Lower leg skin (tissue), 4 donors: ENCODE measurements at places on chromosomes 13 and 19.

GRCh38 chr13:45349438-45349837, 8.5 kb upstream of the TPT1 start:
- no peak for DNase-seq

DNA sequence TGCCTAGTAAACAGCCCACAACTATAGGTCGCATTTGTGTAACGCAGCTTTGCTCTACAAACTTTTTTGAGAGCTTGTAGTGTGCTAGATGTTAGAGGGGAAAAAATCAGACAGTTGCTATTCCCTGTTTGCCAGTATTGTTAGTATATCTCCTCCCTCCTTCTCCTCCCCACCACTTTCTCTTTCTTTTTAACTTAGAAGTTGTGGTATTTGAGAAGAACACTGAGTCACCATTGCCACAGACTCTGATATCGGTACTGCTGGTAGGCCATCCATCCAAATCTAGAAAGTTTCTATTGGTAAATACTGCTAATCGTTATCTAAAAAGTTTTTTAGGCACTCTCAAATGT, 666 bp downstream of the POMP start:
- DNase-seq: no peak

GRCh38 chr13:101053301-101054093, 362.8 kb downstream of the NALCN start:
- no peak for DNase-seq

DNA sequence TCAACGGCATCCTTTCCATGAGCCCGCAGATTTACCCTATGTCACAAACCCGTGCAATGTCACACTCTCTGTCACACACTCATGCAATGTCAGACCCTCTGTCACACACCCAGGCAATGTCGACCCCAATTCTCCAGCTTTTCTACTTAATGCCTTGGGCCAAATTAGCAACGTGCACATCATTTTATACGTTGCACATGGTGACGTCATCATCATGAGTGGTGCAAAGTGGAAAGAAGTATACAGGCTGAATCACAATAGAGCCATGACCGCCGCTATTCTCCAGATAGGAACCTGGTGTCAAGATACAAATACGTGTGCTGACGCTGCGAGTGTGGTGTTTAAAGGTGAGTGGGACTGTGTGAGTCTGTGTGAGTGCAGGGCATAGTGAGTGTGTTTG, 21.7 kb upstream of the ZNF845 start:
- no peak for DNase-seq

DNA sequence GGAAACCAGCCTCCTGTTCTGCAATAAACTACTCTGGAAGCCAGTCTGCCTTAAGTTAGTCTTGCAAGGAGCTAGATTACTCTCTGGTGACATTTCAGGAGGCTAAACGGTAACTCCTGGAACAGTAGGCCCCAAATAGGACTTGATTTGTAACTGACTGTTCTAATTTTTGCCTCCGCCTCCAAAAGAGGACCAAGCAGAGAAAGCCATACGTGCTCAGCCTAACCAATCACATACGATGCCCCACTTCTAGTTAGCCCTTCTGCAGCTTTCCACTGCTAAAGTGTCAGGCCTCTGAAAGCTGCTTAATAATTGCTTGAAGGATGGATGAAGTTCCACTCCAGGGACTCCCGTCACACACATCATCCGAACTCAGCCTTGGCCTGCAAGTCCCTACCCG, 744 bp downstream of the ZNF805 start:
- no peak for DNase-seq

- no peak for DNase-seq
These were observed at the start of gene ICAM4 for GRCh38 chr19:10286803-10287737. TSS of gene ICAM4 (plus strand) at chr19:10286955. CDS start at chr19:10287013, 58 bp downstream.

DNA sequence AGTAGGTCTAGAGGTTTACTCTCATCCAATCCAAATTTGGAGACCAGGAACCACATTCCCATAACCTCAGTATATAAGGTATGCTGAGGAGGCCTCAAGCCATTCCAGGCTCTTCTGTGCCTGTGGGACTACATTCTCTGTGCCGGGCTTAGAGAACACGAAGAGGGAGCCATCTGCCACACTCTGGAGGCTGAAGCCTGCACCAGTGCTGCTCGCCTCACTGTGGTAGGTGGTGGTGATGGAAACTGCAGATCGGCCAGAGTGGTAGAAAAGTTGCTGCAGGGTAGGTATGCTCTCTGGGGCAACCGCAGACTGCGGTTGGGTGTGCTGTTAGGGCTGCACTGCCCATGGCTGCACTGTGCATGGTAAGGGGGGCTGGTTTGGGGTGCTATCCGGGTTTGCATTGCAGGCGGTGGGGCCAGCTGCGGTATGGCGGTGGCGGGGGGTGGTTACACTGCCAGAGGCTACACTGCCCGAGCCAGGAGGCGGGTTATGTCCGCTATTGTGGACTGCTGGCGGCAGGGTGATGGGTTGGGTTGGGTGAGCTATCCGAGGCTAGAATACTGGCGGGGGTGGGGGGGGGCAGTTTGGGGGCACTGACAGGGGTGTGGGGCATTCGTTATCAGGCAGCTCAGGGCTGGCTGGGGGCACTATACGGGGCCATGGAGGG, 145.0 kb downstream of the TNFRSF19 start:
- no peak for DNase-seq

GRCh38 chr13:93480553-93481106, 254.0 kb downstream of the GPC6 start:
- no peak for DNase-seq

GRCh38 chr13:98328511-98328910, 151.4 kb upstream of the RNF113B start:
- DNase-seq: no peak

DNA sequence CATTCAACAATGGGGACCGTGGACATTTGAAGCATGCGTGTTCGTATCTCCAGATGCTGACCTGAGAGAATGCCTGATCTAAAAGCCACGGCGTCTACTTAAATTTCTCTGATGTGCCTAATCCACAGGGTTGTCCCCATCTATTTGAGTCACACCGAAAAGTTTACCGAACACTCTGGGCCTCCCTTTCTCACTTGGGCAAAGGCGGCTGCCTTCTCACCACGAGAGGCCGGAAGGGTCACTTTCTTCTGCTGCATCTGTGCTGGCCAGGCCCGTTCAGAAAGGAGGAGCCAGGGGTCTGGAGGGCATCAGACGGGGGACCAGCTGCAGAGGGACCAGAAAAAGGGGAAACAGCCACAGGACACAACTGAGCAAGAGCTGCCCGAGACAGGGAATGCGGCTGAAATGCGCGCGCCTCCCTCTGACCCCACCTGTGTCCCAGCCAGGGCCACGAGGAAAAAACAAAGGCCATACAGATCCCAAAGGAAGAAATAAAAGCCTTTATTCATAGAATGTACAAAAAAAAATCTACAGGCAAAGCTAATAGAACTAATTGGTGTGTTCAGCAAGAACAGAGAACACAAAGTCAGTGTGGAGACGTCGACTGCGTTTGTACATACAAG, 71.3 kb upstream of the C13orf46 start:
- no peak for DNase-seq

GRCh38 chr19:14603990-14604387, 21.1 kb downstream of the CLEC17A start:
- DNase-seq: no peak

- DNase-seq: no peak
These were observed 28.1 kb downstream of the RANBP3 start for GRCh38 chr19:5949792-5950305.

GRCh38 chr19:34838753-34839431, 65.9 kb upstream of the ZNF599 start:
- no peak for DNase-seq

- DNase-seq: peak; percentile 92
These were observed at the start of gene ARL11 for GRCh38 chr13:49627831-49628652. TSS of gene ARL11 (plus strand) at chr13:49628507. CDS start at chr13:49630448, 1,941 bp downstream.
